Caco-2 (cell line): ENCODE measurements at places on chromosomes 1 and 21. TPM values are rescaled to one million over a fixed set of nuclear protein-coding genes. Genes with fewer than 3 reads are reported as not detected.

DNA sequence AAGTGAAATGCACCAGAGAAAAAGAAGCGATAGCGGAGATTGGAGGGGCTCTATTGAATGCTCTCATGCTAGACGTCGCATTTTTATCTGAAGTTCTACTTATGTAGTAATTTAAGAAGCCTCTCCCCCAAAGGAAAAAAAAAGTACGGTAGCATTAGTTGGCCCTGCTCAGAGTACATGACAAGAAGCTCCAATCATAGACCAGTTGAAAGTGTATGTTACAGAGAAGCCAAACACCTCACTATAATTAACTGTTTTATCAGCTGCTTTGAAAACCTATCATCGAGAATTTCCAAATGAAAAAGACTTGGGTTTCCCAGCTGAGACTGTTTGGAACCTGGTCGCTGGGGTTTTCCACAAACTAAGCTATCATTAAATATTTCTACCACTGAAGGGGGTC lies 19.6 kb upstream of the OVAAL start:
- no peak for DNase-seq
- H3K27ac ChIP-seq = no peak overlapping the region
- H3K36me3 ChIP-seq = no peaks in the 10 kb centered on the region
- no peaks in the 10 kb centered on the region for H3K27me3 ChIP-seq
- no peak overlapping the region for H3K4me3 ChIP-seq

- H3K4me1 ChIP-seq = peaks cover 10% of the 10 kb centered on the region; the same call in 1 of the 2 replicates
- DNase-seq = no peak
- no peaks in the 10 kb centered on the region for H3K36me3 ChIP-seq
- no peak overlapping the region for H3K4me3 ChIP-seq
- H3K27me3 ChIP-seq = no peaks in the 10 kb centered on the region
Measured at GRCh38 chr1:22796642-22797041, 86.0 kb downstream of the EPHB2 start.

DNA sequence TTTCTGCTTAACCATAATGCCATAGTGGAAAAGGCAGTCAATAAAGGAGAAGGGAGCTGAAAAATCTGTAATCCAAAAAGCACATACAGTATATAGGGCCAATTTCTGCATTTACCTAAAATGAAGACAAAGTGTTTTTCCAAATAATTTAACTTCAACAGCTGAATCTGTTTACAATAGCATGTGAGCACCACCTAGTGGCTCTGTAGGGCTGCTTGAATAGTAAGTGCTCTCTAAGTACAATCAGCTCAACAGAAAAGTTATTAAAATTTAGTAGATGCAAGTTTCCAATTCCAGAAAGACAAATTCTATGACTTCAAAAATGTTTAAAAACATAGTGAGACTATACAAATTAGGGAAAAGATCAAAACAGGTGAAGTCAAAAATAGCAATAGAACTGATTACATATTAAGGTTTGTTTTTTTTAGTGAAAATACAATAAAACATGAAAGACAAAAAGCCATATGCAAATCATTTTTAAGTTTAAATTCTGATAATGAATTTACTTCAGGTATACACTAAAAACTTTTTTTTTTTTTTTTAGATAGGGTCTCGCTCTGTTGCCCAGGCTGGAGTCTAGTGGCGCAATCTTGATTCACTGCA lies 220.0 kb downstream of the SETD4 start:
- H3K27me3 ChIP-seq = no peaks in the 10 kb centered on the region
- peak; percentile 54 for DNase-seq
- no peaks in the 10 kb centered on the region for H3K36me3 ChIP-seq
- 0 out of 2 replicates have a peak, but pooled peaks cover 4% of the 10 kb centered on the region for H3K4me1 ChIP-seq

DNA sequence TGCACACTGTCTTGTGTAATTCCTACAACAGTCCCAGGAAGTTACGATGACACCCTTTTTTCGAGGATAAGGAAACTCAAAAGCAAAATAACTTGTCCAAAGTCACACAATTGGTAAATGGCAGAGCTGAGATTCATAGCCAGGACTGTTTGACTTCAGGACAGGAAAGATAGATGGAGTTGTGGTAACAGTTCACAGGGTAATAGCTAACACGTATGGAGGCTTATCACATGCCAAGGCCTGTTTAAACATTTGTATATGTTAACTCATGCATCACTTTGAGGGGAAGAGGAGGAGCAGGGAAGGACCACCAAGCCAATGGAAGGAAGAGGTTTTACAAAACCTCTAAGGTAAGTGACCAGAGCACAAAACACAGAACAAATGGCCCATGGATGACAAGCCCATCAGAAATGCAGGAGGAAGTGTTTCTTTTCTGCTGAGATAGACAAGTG lies 2.8 kb downstream of the DHCR24 start:
- no peaks in the 10 kb centered on the region for H3K27me3 ChIP-seq
- peaks cover 1% of the 10 kb centered on the region for H3K36me3 ChIP-seq
- DNase-seq = no peak

DNA sequence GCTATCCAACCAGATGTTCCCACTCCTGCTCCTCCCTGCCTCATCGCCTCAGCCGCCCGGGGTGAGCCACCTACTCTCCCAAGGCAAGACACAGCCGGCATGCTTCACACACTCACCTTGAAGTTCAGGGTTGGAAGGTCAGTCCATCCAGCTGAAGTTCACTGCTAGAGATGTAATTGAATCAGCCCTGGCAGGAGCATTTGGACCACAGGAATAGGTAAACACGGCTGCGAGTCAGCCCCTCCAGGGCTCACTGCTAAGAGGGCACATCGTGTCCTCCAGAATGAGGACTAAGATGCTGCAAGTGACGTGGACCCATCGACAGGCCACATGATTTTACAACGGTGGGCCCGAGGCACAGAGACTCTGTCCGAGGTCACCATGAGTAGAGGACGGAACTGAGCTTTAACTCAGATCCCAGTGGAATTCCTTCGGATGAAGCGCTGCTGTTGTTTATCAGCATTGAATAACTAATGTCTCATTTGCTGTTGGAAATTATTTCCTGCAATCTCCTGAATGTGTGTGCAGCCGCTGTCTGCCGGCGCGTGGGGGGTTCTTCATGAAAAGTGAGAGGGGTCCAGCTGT lies 41.9 kb downstream of the RSPH1 start:
- no peak overlapping the region for H3K27ac ChIP-seq
- peaks cover 9% of the 10 kb centered on the region for H3K4me1 ChIP-seq
- no peak for DNase-seq
- no peak overlapping the region for H3K4me3 ChIP-seq

ZNF687 gene
- total RNA-seq = 23.9 and 30.2 TPM in 2 replicates

DNA sequence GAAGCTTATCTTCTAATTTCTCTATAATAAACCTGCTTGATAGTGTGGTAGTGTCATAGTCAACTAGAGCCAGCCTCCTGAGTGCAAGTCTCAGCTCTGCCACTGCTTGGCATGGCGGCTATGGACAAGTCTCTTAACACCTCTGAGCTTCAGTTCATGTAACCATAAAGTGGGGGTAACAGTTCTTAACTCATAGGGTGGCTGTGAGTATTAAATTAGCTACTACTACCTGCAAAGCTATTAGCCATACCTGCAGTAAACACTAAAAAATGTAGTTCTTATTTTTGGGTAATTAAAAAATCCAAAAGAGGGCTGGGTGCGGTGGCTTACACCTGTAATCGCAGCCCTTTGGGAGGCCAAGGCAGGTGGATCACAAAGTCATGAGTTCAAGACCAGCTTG lies 2.2 kb upstream of the CDC42 start:
- no peak overlapping the region for H3K4me3 ChIP-seq
- no peak for DNase-seq
- no peaks in the 10 kb centered on the region for H3K27me3 ChIP-seq

GRCh38 chr1:154972517-154973343 lies 1.8 kb upstream of the CKS1B start:
- peak; percentile 93 for DNase-seq
- H3K4me3 ChIP-seq = peak overlapping the region; percentile 51
- H3K4me1 ChIP-seq = peaks cover 27% of the 10 kb centered on the region
- H3K36me3 ChIP-seq = peaks cover 4% of the 10 kb centered on the region
- H3K27ac ChIP-seq = no peak overlapping the region

IGSF21 gene
- total RNA-seq = not detected in 2 replicates

ECM1 gene
- total RNA-seq = 0.95 and 2.4 TPM in 2 replicates

OR10J1 gene
- total RNA-seq = not detected in 2 replicates

DNA sequence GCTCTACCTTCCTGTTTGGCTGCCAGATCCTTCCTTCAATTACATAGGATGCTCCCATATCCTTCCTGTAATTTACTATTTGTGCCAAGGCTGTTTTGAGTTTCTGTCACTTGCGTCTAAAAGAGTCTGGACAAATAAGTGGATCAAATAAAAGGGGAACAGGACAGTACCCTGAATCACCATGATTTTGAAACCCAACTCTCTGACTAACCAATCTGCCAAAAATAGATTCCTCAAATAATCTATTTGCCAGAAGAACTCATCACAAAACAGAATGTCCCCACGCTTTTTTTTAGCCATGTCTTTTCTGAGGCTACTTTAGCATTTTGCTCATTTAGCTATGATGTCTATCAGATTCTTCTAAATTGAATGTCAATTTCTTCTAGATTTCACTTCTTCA lies 392.6 kb downstream of the NTNG1 start:
- H3K36me3 ChIP-seq = no peaks in the 10 kb centered on the region
- H3K4me3 ChIP-seq = no peak overlapping the region
- H3K27ac ChIP-seq = no peak overlapping the region
- H3K4me1 ChIP-seq = no peaks in the 10 kb centered on the region
- H3K27me3 ChIP-seq = no peaks in the 10 kb centered on the region

DNA sequence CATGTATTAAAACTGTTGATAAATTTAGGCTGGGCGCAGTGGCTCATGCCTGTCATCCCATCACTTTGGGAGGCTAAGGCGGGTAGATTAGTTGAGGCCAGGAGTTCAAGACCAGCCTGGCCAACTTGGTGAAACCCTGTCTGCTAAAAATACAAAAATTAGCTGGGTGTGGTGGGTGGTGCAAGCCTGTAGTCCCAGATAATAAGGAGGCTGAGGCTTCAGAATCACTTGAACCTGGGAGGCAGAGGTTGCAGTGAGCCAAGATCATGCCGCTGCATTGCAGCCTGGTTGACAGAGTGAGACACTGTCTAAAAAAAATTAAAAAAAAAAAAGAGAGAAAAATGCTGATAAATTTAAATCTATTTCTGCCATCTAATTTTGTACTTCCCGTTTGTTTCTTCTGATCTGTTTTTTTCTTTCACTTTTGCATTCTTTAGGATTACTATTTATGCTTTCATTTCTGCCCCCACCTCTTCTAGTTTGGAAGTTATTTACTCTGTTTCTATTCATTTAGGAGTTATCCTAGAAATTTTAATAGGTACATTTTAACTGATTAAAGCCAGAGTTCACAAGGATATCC lies 3.2 kb upstream of the DENND1B start:
- no peaks in the 10 kb centered on the region for H3K36me3 ChIP-seq
- no peak overlapping the region for H3K27ac ChIP-seq
- no peak overlapping the region for H3K4me3 ChIP-seq
- no peaks in the 10 kb centered on the region for H3K27me3 ChIP-seq
- H3K4me1 ChIP-seq = 0 out of 2 replicates have a peak, but pooled peaks cover 20% of the 10 kb centered on the region

GRCh38 chr21:45778686-45779085 lies 135.2 kb downstream of the PCBP3 start:
- no peak overlapping the region for H3K4me3 ChIP-seq
- no peaks in the 10 kb centered on the region for H3K27me3 ChIP-seq
- no peak overlapping the region for H3K27ac ChIP-seq

FCRL1 gene
- not detected in 2 replicates for total RNA-seq

NMNAT2 gene
- total RNA-seq = 16.4 and 20.1 TPM in 2 replicates

ATPAF1 gene
- 26.9 and 31.7 TPM in 2 replicates for total RNA-seq

DNA sequence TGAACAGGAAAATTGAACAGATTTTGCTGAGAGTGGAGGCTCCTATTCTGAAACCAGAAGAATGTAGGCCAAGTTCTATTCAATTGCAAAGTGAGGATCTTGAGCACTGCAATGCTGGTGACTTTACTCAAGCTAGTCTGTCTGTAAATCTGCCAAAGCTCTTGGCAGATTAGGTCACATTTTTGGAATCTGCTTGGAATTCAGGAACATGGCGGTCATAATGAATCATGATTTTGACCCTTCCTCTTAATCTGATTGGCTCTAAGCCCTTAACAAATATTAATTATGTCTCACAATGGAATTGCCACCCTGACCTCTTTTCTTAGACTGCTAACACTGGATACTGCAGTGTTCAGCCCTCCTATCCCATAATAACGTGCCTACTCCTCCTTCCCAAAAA lies 7.2 kb upstream of the GNG12 start:
- H3K27me3 ChIP-seq = no peaks in the 10 kb centered on the region
- no peaks in the 10 kb centered on the region for H3K4me1 ChIP-seq
- DNase-seq = no peak
- H3K36me3 ChIP-seq = no peaks in the 10 kb centered on the region
- H3K27ac ChIP-seq = no peak overlapping the region

- H3K27me3 ChIP-seq = no peaks in the 10 kb centered on the region
- H3K4me3 ChIP-seq = no peak overlapping the region
Measured at GRCh38 chr1:225909477-225909876, 14.6 kb downstream of the PYCR2 start.

CXADR gene
- total RNA-seq = 98.6 and 102 TPM in 2 replicates

GRCh38 chr1:156926175-156926574 lies 5.7 kb downstream of the LRRC71 start:
- peaks cover 5% of the 10 kb centered on the region; the same call in 1 of the 2 replicates for H3K27me3 ChIP-seq
- H3K36me3 ChIP-seq = no peaks in the 10 kb centered on the region
- no peak overlapping the region for H3K4me3 ChIP-seq
- no peaks in the 10 kb centered on the region for H3K4me1 ChIP-seq
- no peak overlapping the region for H3K27ac ChIP-seq

GRCh38 chr21:45724345-45724961 lies 80.9 kb downstream of the PCBP3 start:
- DNase-seq = no peak
- no peaks in the 10 kb centered on the region for H3K27me3 ChIP-seq
- no peak overlapping the region for H3K4me3 ChIP-seq
- no peaks in the 10 kb centered on the region for H3K36me3 ChIP-seq
- no peaks in the 10 kb centered on the region for H3K4me1 ChIP-seq
- H3K27ac ChIP-seq = no peak overlapping the region

DRAXIN gene
- total RNA-seq = 0.05 TPM in 1 of 2 replicates, not detected in the other

ETS2 gene
- 20.4 and 26.9 TPM in 2 replicates for total RNA-seq

KCNQ4 gene
- total RNA-seq = 1.4 and 1.6 TPM in 2 replicates

GRCh38 chr1:85214654-85215053 lies 13.8 kb upstream of the SYDE2 start:
- no peaks in the 10 kb centered on the region for H3K36me3 ChIP-seq
- no peak overlapping the region for H3K27ac ChIP-seq
- H3K27me3 ChIP-seq = no peaks in the 10 kb centered on the region
- DNase-seq = no peak
- H3K4me3 ChIP-seq = no peak overlapping the region

FMO5 gene
- total RNA-seq = 1.9 and 2.0 TPM in 2 replicates

- DNase-seq = no peak
- no peak overlapping the region for H3K27ac ChIP-seq
- no peaks in the 10 kb centered on the region for H3K27me3 ChIP-seq
- H3K4me1 ChIP-seq = no peaks in the 10 kb centered on the region
- H3K36me3 ChIP-seq = no peaks in the 10 kb centered on the region
- no peak overlapping the region for H3K4me3 ChIP-seq
Measured at GRCh38 chr1:33454646-33455282, 17.7 kb upstream of the ZSCAN20 start.

- peak within 1 kb of the TSS; percentile 32 for H3K4me3 ChIP-seq
- H3K27me3 ChIP-seq = no peaks in the 10 kb centered on the region; the same call in 1 of the 2 replicates
- no peak within 1 kb of the TSS for H3K27ac ChIP-seq
- DNase-seq = no peak
- H3K36me3 ChIP-seq = no peaks in the 10 kb centered on the region
Measured at GRCh38 chr1:30908696-30909364, at the start of gene SDC3. Gene SDC3 (minus strand): TSS chr1:30908758. CDS start chr1:30908586, 172 bp downstream.

CD53 gene
- total RNA-seq = not detected in 2 replicates

GBP6 gene
- not detected in 2 replicates for total RNA-seq

RHCE gene
- 0.30 TPM in 1 of 2 replicates, not detected in the other for total RNA-seq

PLA2G2C gene
- total RNA-seq = not detected in 2 replicates

CRNN gene
- total RNA-seq = not detected in 2 replicates

- DNase-seq = no peak
- no peaks in the 10 kb centered on the region for H3K36me3 ChIP-seq
- H3K4me1 ChIP-seq = no peaks in the 10 kb centered on the region
Measured at GRCh38 chr1:189429610-189430009, 1048.1 kb downstream of the BRINP3 start.
